Thoracic aorta (tissue), 2 donors: ENCODE measurements at places on chromosomes 6 and 20. TPM values are rescaled to one million over a fixed set of nuclear protein-coding genes. Genes with fewer than 3 reads are reported as not detected.

- no peak for DNase-seq
These were observed 443.9 kb downstream of the CDKAL1 start for GRCh38 chr6:20978151-20978614.

- DNase-seq: no peak
These were observed 341.5 kb downstream of the CDH4 start for GRCh38 chr20:61593516-61593915.

DNA sequence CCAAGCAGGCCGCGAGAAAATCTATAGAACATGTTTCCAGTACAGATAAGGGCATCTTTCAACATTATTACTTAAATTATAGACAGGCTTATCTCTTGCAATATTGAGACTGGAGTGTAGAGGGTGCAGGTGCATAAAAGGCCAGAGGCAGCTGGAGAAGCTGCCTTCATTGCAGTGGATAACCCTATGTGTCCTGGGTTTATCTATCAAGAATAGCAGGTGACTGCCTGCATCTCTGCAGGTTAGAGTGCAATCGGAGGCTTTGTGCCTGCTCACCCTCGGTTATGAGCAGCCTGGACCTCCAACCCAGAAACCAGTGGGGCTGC is 28.7 kb upstream of the ECI2 start:
- no peak for DNase-seq

DNA sequence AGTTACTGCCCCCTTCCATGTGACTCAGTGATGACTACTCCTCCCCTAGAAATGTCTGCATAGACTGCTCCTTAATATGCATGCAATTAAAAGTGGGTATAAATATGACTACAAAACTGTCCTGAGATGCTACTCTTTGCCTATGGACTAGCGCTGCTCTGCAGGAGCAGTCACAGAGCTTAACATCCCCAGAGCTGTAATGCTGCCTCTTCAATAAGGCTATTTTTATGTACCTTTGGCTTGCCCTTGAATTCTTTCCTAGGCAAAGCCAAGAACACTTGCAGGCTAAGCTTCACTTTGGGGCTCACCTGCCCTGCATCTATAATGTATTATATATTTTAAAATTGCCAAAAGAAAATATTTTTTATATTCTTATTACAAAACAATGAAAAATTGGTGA is 299.1 kb downstream of the CLVS2 start:
- DNase-seq: no peak

The ADGRB3 gene
- 2.4 TPM for total RNA-seq

The NKX2-4 gene
- not detected for total RNA-seq

The WFDC12 gene
- not detected for total RNA-seq

DNA sequence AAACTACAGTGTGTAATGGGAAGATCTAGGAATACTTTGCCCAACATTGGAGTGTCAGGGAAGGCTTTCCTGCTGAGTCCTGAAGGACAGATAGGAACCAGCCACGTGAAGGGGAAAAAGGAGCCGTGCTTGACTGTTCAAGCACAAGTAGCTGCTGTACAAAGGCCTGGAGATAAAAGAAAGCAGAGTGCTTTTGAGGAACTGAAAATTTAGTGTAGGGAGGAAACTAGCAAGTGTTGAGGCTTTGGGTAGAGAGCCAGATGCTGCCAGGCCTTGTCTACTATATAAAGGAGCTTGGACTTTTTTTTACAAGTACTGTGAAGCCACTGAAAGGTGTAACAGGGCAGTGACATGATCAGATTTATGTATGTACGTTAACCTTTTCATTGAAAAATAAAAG is 39.0 kb downstream of the DSE start:
- DNase-seq: no peak

DNA sequence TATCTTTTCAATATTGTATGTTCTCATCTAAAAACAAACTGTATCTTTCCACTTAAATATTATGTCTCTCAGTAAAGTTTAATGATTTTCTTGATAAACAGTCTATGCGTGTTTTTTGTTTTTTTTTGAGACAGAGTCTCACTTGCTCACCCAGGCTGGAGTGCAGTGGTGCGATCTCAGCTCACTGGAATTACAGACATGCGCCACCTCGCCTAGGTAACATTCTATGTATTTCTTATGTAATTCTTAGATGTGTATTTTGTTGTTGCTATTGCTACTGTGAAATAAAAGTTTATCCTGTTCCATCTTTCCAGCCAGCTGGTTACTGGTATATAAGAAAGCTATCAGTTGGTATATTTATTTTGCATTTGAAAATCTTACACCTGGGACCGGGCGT is 29.4 kb downstream of the ABHD12 start:
- DNase-seq: no peak
